A549 treated with dexamethasone at 1 μM for 4 hours (cell line): ENCODE measurements at places on chromosomes 1 and 21. TPM values are rescaled to one million over a fixed set of nuclear protein-coding genes. Genes with fewer than 3 reads are reported as not detected.

The IGSF5 gene
- not detected in 5 replicates for total RNA-seq

The MAP10 gene
- 0.64 to 1.0 TPM (median 0.98 TPM) in 5 replicates for total RNA-seq

The RUNX3 gene
- 3.9 to 9.0 TPM (median 6.8 TPM) in 5 replicates for total RNA-seq

The SLC41A1 gene
- 20.9 to 23.7 TPM (median 22.3 TPM) in 5 replicates for total RNA-seq

The RNF207 gene
- 7.8 to 15.3 TPM (median 10.9 TPM) in 5 replicates for total RNA-seq

The CFAP126 gene
- 0.16 to 0.29 TPM (median 0.24 TPM) in 4 of 5 replicates, not detected in the other for total RNA-seq
